ENCODE measurements at places on chromosomes 16 and 17.

DNA sequence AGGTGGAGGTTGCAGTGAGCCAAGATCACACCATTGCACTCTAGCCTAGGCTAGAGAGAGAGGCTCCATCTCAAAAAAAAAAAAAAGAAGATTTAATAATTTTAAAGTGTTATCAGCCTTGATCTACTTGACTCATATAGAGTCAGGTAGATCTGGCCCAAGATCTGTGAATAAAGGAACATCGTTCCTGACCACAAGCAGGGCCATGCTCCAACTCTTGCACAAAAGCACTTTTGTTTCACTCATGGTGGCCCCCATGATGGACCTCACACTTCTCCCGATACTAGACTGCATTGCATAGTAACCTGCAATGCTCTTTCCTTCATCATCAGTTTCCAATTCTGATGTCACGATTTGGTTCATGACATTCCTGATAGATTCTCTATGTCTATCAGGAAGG, 5.2 kb upstream of the MYH11 start:
- no peak for DNase-seq

- no peak for DNase-seq
These were observed 19.3 kb downstream of the CDH1 start for GRCh38 chr16:68756239-68756915.

GRCh38 chr17:45290269-45290765, 26.5 kb downstream of the MAP3K14 start:
- DNase-seq, result no peak

- no peak for DNase-seq
These were observed 2.1 kb downstream of the FOXF1 start for GRCh38 chr16:86512301-86512859.

DNA sequence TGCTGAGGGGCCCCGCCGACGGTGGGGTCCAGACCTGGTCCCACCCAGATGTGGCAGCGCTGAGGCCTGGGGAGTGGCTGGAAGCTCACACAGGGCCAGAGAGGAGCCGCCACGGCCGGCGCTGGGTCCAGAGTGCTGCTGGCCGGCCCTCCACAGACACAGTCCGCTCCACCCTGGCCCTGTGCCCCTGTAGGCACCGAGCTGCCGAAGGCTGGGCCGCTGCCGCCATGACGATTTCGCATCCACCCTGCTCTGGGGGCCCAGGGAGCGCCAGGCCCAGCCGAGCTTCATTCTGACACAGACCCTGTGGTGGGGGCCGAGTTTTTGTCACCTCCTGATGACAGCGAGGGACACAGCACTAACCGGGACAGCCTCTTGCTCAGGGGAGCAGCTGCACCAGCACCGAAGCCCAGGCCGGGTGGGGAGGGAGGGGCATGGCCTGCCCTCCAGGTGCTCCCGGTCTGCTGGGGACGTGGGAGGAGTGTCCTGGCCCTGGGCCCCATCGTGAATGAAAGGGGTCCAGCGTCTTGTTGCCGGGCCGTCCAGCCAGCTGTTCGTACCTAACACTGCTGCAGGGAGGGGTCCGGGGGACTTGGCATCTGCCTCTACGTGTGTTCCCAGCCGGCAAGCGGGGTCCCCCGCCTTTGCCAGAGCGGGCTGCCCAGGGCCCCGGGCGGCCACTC, 27.1 kb upstream of the SSTR5 start:
- no peak for DNase-seq

GRCh38 chr17:63702721-63703015, 2.7 kb upstream of the LIMD2 start:
- DNase-seq, result no peak

- DNase-seq, result peak; percentile 64
These were observed 7.7 kb upstream of the PPL start for GRCh38 chr16:4944333-4945281.

DNA sequence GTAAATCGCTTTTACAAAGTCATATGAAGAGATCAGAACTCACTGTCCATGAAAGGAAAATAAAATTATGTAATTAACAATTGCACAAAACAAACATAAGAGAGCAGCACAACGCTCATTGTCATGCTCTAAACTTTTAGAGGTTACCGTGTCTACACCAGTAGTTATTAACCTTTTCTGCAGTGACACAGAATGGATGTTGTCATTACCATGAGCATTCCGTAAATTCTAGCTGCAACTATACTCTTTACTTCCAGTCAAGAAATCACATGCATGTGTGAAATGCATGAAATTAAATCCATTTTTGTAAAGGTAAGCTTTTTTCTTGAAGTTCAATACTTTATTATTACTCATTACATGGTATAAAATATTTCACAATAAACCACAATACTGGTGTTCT, 38.2 kb downstream of the USP32 start:
- no peak for DNase-seq

GRCh38 chr17:68556551-68556950, 44.3 kb downstream of the PRKAR1A start:
- no peak for DNase-seq

DNA sequence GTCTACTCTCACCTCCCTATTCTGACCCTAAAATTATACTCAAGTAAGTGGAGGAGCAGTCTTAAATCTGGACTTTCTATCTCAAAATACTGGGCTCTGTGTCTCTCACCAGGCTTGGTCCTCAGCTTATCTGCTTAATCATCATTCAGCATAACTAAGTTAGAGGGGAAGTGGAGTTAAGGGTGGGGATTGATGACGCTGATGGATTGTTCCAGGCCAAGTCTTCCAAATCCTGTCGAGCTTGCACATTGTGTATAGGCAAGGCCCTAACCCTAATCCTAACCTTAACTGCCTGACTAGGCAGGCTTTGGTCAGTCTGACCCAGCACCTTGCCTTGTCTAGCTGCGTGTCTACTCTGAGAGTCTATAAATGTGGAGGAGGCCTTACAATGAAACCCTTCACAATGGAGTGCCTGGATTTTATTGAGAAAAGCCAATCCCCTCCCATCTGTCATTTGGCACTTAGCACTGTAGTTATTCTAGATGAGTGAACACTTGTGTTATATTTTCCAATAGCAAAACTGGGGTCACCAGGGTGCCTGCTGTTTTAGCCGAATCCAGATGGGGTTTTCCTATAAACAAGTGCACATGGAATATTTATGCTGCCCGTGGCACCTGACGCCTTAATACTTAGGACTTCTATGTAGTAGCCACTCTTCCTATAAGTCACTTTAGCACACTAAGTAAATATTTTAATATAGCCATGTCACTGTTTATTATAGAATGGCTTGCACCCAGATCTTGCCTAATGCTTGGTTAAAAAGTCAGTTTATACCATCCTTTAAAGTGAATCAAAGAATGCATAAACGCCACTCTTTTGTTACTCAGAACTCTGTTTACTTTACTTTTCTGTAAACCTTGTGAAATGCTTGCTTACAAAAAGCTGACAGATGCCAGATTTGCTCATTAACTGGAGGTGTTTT, 193.2 kb upstream of the MYOCD start:
- DNase-seq, result no peak

GRCh38 chr17:61238455-61238933, 161.1 kb upstream of the TBX2 start:
- DNase-seq, result peak; percentile 42

- no peak for DNase-seq
These were observed 201.2 kb upstream of the NOG start for GRCh38 chr17:56392321-56392720.

GRCh38 chr17:43018932-43019331, 3.3 kb downstream of the VAT1 start:
- DNase-seq, result no peak

GRCh38 chr16:7372095-7372494, 39.5 kb downstream of the RBFOX1 start:
- DNase-seq, result no peak

- DNase-seq, result no peak
These were observed 22.4 kb downstream of the LITAF start for GRCh38 chr16:11564046-11564926.

- DNase-seq, result no peak
These were observed 172.0 kb upstream of the CIBAR2 start for GRCh38 chr16:85284141-85284817.

GRCh38 chr17:56977673-56978395, at the start of gene SCPEP1:
Gene SCPEP1 (plus strand): TSS chr17:56978131. CDS start chr17:56978160, 29 bp downstream.
- DNase-seq, result peak; percentile 100

- DNase-seq, result no peak
These were observed 49.6 kb downstream of the MGAT5B start for GRCh38 chr17:76917829-76918228.
